ENCODE measurements at places on chromosomes 1 and 21. TPM values are rescaled to one million over a fixed set of nuclear protein-coding genes. Genes with fewer than 3 reads are reported as not detected.

SPATA46 gene
- total RNA-seq: not detected

EEIG2 gene
- 95.3 TPM for total RNA-seq

PTGER3 gene
- total RNA-seq: 22.1 TPM

KCNJ15 gene
- under 0.01 TPM for total RNA-seq

SELE gene
- total RNA-seq: 0.23 TPM

CCDC185 gene
- 0.23 TPM for total RNA-seq

AMY1A gene
- total RNA-seq: not detected

GBP5 gene
- 0.23 TPM for total RNA-seq

MMP23B gene
- 0.92 TPM for total RNA-seq

SYT2 gene
- total RNA-seq: 4.6 TPM

NIBAN1 gene
- 3.5 TPM for total RNA-seq

EPHB2 gene
- 36.9 TPM for total RNA-seq

ACBD3 gene
- 52.4 TPM for total RNA-seq

CSDE1 gene
- total RNA-seq: 522 TPM

NEGR1 gene
- total RNA-seq: 149 TPM

LUZP1 gene
- 14.5 TPM for total RNA-seq

FCRLB gene
- total RNA-seq: 1.4 TPM

LCE2C gene
- total RNA-seq: not detected

RYR2 gene
- total RNA-seq: 27.9 TPM

KRTAP12-2 gene
- not detected for total RNA-seq

FAM167B gene
- total RNA-seq: 0.46 TPM

RNU1-3 gene
- under 0.01 TPM for total RNA-seq

FAM110D gene
- total RNA-seq: 0.92 TPM

SLC2A5 gene
- total RNA-seq: 2.8 TPM

WLS gene
- 117 TPM for total RNA-seq

ETNK2 gene
- 69.9 TPM for total RNA-seq

PTPRF gene
- total RNA-seq: 101 TPM

TMEM269 gene
- total RNA-seq: 0.46 TPM

PPIAL4G gene
- 0.46 TPM for total RNA-seq
